HepG2 (cell line): ENCODE measurements at places on chromosomes 2 and 18. TPM values are rescaled to one million over a fixed set of nuclear protein-coding genes. Genes with fewer than 3 reads are reported as not detected.

DNA sequence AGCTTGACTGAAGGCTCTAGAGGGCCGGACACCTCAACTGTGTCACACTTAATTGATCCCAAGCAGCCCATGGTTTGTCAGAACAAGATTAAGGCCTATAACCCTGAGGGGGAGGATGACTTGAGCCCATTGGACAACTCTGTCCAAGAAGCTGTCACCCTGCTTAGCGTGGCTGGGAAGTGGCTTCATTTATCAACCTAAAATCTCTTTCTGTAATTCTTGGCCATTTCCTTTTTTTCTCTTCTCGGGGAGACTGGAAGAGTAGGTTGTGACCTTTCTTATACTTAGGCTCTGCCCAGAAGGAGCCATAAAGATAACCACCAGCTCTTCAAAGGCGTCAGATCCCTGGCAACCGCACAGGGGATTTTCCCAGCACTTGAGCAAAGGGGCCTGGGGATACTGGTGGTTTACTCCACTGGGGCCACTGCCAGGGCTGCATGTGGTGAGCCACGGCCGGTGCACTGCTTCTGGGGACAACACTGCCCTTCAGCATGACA lies 265.5 kb downstream of the CYRIA start:
- DNase-seq, result no peak

- DNase-seq, result no peak
Observed at GRCh38 chr18:45213040-45213333, 402.3 kb upstream of the SLC14A2 start.

GRCh38 chr2:18639756-18640453 lies 50.5 kb upstream of the NT5C1B start:
- no peak for DNase-seq

- DNase-seq, result no peak
Observed at GRCh38 chr2:241356871-241357260, 781 bp downstream of the FARP2 start.

DNA sequence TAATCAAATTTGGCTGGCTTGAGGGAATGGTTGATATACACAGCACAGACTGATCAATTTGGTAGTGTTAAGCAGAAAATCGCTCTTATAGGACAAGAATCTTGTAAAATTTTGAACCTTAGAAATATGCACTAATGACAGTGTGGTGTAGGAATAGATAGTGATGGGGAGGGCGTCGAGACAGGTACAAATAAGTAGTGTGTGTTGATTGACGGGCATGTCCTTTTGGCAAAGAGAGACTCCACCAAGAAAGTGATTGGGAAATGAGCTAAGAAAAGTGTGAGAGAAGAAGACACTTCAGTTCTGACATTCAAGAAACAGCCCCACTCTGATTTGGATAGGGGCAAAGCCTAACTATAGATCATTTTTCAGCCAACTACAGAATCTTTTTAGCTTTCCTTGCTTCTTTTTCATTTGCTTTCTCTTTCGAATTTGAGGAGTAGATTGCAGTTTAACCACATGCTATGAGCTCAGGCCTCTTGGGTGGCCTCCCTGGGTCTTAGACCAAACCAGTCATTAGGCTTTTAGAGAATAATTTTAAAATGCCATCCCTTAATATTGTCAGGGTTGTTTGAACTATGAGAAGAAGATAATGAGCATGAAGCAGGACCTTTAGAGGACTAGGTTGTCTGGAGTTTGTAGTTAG lies 127.1 kb downstream of the CERS6 start:
- DNase-seq, result no peak

DNA sequence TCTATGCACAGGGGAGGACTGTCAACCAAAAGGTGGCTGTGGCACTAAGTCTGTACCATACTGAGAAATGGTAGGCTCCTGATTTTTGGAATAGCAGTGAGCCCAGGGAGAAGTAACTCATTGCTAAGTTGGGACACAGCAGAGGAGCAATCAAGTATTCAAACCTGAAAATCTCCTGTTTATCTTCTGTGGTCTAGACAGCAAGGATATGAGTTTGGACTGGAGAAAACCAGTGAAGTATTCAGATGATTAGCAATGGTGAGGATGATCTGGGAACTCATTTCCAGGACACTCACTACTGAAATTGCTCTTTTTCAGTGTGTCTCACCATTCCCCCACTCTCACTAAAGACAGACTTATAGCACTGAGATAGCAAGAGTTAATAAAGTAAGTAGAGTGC lies 112.0 kb downstream of the GULP1 start:
- DNase-seq, result no peak

GRCh38 chr2:239227661-239228371 lies 173.0 kb downstream of the HDAC4 start:
- no peak for DNase-seq

GRCh38 chr2:235976956-235977355 lies 191.2 kb downstream of the GBX2 start:
- no peak for DNase-seq

- DNase-seq, result no peak
Observed at GRCh38 chr2:62398356-62398755, 107.6 kb downstream of the TMEM17 start.

DNA sequence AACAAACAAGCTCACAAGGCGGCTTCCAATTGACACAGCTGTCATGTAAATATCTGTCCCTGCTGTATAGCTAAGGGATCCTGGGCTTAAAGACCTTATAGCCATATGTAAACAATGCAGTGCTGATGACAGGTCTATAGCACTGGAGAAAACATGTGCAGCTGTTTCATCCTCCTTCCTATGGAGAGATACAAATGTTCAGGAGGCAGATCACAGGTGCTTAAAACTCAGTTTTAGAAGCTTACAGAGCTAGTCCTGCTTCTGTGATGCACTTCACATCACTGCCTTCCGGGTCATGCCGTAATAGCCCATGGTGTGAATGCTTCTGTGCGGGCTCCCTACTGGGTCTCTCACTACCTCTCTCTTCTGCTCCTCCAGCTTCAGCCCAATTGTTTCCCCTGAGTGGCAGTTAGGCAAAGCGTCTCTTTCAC lies 262.4 kb upstream of the CHST9 start:
- no peak for DNase-seq

DNA sequence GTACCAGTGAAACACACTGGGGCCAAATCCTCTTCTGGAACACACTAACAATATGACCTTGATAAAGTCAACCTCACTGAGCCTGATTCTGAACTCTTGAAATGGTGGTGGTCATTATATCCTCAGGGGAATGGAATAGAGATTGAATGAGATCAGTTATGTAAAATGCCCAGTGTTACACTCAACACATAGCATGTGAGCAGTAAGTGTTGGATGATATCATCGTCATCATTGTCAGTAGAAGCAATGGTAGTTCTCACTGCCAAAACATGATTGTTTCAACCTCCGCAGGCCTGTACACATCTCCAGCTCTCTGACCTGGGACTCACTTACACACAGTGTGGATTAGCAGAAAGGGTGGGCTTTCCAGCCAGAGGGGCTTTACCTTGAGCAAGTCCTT lies 5.5 kb upstream of the ST8SIA3 start:
- DNase-seq, result no peak

- DNase-seq, result no peak
Observed at GRCh38 chr2:177914247-177914646, 158.3 kb downstream of the PDE11A start.

DNA sequence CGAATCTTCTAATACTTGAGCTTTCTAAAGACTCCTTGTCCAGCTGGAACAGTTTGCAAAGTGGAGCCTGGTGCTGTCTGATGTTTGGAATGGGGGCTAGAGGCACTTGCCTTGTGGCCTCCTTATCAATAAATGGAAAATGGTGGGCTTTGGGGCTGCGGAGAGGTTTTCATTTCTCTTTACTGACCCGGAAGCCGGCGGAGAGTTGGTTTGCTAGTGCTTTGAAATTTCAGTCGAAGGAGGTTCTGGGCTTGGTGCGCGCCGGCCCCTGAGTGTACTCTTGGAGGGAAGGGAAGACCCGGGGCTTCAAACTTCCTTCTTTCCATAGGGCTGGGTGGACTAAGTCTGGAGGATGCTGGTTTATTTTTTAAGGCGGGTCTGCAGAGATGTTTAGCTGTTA lies 714 bp downstream of the RPIA start:
- peak; percentile 32 for DNase-seq

GRCh38 chr2:132489150-132489549 lies 72.5 kb downstream of the GPR39 start:
- no peak for DNase-seq

The ALMS1 gene
- 21.2 and 28.8 TPM in 2 replicates for total RNA-seq

The LONRF2 gene
- total RNA-seq, result not detected in 2 replicates
